Effector CD4-positive, alpha-beta T cell (primary cell): ENCODE measurements at places on chromosomes 7 and 10.

- DNase-seq: no peak
Measured at GRCh38 chr10:26090026-26090425, 126.5 kb upstream of the GAD2 start.

DNA sequence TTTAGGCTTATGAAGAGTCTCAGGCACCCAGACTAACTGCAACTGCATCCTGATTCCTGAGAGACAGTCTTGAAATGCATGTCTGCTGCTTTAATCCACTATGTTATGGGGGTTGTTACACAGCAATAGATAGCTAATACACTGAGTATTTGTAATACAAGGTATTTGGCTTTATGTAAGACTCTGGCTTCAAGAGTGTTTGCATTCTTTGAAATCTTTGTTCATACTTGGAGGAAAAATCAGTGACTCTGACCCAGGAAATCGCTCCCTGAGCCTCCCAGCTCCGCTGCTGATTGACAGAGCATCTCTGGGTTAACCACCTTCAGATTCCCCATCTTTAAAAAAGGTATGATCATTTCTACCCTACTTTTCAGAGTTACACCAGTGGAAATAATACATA lies 133.9 kb downstream of the MTPAP start:
- no peak for DNase-seq

GRCh38 chr10:49367600-49367999 lies 28.3 kb downstream of the DRGX start:
- DNase-seq: no peak

DNA sequence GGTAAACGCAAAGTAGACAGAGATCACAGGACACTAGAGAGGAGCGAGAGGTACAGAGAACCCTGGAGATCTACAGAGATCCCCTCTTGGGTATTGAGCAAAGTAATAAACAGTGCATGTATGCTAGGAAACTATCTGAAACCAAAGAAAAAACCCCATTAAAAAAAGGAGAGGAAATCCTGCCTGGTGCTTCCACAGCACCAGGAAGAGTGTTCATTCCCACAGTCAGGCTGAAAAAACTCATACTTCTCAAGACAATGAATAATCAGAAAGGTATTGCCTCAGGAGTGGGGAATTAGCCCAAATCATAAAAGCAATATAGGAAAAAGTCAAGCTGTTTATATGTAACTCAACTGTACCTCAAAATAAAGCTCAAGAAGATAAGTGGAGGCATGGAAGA lies 59.1 kb downstream of the ANKRD26 start:
- DNase-seq: no peak

DNA sequence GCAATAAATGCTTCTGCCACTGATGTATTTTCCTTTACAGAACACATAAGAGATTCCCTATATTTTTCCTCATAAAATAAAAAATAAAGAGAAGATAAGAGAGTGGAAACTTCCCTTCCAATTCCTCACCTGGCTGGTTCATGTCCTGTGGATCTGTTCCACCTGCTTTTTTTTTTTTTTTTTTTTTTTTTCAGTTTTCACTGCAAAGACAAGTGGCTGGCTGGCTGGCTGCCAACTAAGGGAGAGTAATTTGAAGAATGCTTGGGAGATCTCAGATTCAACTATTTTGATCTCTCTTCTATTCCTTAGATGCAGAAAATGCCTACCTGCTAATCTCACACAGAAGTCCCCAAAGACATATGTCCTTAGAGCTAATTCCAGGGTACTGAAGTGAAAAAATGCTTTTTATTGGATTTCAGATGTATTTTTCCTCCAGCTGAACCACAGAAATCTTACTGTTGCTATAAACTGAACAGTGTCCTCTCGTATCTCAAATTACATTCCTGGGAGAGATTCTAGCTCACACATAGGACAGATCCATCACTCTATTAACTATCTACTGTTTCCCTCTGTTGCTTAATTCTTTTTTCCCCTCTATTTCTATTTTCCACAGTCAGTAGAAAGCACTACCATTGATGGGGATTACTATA lies 120.8 kb downstream of the NRCAM start:
- DNase-seq: no peak

- DNase-seq: no peak
Measured at GRCh38 chr10:24982319-24983112, 30.1 kb upstream of the PRTFDC1 start.

GRCh38 chr10:119166118-119166500 lies 595 bp upstream of the SFXN4 start:
- DNase-seq: no peak

DNA sequence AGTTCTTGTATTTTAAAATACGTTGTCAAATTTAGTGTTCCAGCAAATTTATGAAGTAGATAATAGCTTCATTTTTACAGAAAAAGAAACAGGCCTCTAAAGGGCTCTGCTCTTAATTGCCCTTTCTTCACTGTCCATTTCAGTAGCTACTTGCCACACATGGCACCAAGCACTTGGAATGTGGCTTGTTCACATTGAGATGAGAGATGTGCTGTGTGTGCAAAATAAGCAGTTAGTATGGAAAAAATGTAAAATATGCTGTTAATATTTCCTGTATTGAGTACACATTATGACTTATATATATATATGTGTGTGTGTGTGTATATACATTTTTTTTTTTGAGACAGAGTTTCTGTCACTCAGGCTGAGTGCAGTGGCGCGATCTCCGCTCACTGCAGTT lies 19.5 kb downstream of the RBM33 start:
- no peak for DNase-seq

GRCh38 chr7:55059021-55059420 lies 40.2 kb downstream of the EGFR start:
- DNase-seq: no peak

DNA sequence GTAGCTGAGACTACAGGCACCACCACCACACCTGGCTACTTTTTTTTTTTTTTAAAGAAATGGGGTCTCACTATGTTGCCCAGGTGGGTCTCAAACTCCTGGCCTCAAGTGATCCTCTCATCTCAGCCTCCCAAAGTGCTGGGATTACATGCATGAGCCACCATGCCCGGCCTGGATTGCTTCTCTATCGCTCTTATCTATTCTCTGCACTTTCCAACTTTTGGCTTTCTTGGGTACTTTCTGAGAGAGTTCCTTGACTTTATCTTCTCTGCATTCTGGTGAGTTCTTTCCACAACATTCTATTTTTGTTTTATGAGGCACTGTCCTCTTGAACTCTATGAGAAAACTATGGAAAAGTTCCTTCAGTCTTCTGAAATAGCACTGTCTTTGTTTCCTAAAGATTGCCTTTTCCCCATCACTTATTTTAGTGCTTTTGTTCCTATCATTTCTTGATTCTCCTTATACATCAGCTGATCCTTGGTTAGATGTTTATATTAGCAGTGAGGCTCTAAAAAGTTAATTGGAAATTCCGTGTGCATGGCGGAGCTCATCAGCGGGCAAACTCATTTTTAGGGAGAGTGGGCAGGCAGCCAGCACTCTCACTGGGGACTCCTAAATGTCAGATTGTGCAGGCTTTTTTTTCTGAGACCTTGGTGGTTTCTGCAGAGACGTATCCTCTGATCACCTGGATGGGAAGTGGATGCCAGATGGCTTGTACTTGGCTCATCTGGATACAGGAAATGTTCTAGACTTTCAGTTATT lies 43.9 kb downstream of the HIP1 start:
- no peak for DNase-seq

GRCh38 chr7:102426268-102427018 lies 6.9 kb upstream of the ORAI2 start:
- peak; percentile 49 for DNase-seq

GRCh38 chr10:115818012-115818411 lies 455.0 kb downstream of the GFRA1 start:
- DNase-seq: no peak

- no peak for DNase-seq
Measured at GRCh38 chr10:43145311-43145710, 7.1 kb downstream of the CSGALNACT2 start.

- DNase-seq: no peak
Measured at GRCh38 chr10:131641898-131642297, 258.9 kb upstream of the PPP2R2D start.

DNA sequence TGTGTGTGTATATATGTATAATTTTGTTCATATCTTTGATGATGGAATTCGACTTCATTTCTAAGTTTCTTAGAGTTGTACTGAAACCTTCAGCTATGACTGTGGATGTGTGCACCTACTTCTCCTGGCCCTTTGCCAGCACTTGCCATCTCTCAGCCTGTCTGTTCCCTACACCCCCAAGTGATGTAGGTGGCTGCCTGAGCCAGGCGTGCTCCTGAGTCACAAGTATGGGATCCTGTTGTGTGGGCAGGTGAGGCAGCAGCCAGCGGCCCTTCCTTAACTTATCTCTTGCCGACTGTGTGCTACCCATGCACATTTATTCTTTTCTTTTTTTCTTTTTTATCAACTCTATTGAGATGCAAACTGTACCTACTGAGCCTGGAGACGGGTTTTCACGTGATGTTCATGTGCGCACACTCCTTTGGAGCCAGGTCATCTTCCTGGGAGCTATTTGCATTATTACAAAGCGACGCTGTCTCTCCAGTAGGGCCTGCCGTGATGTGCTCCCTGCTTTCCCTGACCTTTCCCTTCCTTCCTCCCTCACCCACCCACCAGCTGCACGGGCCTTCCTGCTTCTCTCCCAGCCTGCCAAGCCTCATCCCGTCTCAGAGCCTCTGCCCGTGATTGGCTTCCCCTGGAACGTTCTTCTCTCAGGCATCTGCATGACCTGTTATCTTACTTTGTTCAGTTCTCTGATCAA lies 31.3 kb upstream of the GALNT11 start:
- DNase-seq: no peak

GRCh38 chr7:129468087-129468486 lies 33.9 kb downstream of the STRIP2 start:
- DNase-seq: no peak

DNA sequence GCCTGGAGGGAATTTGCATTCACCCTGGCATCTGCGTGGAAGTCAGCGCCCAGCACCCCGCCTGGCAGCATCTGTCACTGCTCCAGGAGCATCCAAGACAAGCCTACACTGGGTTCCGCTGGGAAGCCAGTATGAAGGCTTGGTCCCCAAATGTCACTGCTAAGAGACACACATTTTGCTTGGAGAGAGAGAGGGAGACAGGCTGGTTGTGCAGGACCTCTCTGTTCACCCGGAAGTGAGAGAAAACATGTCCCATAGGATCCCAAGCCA lies 119.5 kb downstream of the SEC23IP start:
- no peak for DNase-seq

GRCh38 chr7:48964074-48964473 lies 39.7 kb downstream of the CDC14C start:
- no peak for DNase-seq

GRCh38 chr7:157347217-157347904 lies 10.6 kb downstream of the DNAJB6 start:
- no peak for DNase-seq

DNA sequence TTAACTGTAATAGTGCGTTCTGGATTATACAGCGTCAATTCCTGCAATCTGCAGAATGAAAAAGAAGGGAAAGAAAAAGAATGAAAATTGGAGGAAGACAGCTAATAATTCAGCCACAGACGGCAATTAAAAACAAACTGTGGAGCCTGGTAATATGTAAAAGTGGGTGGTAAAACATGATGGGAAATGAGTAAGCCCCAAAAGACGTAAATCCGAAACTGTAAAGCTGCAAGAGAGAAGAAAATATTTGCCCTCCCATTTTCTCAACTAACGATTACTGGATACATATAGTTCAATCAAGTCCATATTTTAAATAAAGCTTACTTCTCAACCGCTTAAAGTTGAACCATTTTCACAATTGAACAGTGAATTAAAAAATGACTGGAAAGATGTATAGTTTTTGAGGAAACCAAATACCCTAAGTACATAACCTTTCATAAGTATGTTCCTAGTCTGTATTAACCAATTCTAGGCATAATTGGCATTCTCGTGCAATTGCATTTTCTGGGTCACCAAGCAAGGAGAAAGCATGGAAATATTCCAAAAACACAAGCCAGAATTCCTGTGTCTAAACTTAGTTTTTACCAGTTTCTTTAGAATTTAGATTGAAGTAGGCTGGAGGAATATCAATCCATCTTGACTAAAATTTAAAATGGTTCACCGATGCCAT lies 44.8 kb downstream of the MALSU1 start:
- no peak for DNase-seq

GRCh38 chr10:113533801-113534200 lies 19.1 kb upstream of the HABP2 start:
- no peak for DNase-seq

- no peak for DNase-seq
Measured at GRCh38 chr10:71965623-71966022, 1.4 kb downstream of the CHST3 start.

DNA sequence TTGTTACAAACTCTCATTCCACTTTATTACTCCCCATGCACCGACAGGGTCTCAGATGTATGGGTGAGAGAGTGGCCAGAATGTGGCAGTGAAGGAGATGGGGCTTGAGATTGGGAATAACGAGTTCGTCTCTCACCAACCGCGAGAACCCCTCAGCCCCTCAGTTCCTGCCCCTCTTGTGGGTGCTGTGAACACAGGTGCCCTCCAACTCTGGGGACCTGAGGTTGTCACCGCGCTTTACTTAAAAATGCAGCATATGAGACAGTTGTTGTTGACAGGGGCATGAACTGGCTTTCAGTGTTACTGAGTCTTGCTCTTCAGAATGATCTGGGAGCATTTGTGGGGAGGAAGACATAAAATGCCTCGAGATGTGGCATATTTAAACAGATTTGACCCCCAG lies 290.0 kb downstream of the WDR37 start:
- no peak for DNase-seq

- no peak for DNase-seq
Measured at GRCh38 chr10:116961406-116962251, 43.4 kb downstream of the SHTN1 start.

GRCh38 chr10:70459061-70459773 lies 17.7 kb upstream of the NODAL start:
- DNase-seq: no peak

DNA sequence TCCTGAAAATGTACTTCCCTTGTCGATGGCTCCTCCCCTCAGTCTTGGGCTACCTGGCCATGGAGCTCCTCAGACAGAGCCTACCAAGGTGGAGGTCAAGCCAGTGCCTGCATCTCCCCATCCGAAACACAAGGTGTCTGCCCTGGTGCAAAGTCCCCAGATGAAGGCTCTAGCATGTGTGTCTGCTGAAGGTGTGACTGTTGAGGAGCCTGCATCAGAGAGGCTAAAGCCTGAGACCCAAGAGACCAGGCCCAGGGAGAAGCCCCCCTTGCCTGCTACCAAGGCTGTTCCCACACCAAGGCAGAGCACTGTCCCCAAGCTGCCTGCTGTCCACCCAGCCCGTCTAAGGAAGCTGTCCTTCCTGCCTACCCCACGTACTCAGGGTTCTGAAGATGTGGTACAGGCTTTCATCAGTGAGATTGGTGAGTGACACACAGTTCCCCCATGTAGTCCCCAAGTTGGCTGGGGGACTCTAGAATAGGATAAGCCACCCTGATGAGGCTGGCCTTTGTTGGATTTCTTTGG lies 8.8 kb downstream of the PPRC1 start:
- no peak for DNase-seq
